ENCODE measurements at places on chromosomes 12 and 14. TPM values are rescaled to one million over a fixed set of nuclear protein-coding genes. Genes with fewer than 3 reads are reported as not detected.

- peak; percentile 84 for DNase-seq
Measured at GRCh38 chr12:110312581-110313360, 31.7 kb downstream of the ATP2A2 start.

Gene AKAP3
- polyA plus RNA-seq, result 0.36 TPM

Gene TBX5
- 27.5 TPM for polyA plus RNA-seq

- no peak for DNase-seq
Measured at GRCh38 chr12:68482014-68482413, 128.7 kb upstream of the RAP1B start.

Gene TCL1B
- polyA plus RNA-seq, result not detected

DNA sequence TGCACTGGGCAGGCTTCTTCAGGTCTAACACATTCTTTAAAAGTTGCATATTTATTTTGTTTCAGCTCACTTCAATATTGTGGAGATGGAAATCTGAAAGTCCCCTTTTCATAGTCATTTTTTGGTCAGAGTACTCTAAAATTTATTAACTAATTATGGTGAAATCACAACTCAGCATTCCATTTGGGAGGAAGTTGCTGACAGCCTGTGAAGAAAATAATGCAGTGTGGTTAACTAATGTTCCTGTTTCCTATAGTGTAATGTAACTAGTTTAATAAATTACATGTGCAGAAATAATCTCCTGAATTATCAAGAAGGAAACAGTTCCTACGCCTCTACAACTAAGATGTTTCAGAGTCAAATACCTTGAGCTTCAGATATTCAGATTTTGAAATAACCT is 17.1 kb downstream of the LRFN5 start:
- no peak for DNase-seq

Gene SAMD4A
- 7.2 TPM for polyA plus RNA-seq

- DNase-seq, result no peak
Measured at GRCh38 chr12:103665971-103666370, 78.9 kb downstream of the STAB2 start.

DNA sequence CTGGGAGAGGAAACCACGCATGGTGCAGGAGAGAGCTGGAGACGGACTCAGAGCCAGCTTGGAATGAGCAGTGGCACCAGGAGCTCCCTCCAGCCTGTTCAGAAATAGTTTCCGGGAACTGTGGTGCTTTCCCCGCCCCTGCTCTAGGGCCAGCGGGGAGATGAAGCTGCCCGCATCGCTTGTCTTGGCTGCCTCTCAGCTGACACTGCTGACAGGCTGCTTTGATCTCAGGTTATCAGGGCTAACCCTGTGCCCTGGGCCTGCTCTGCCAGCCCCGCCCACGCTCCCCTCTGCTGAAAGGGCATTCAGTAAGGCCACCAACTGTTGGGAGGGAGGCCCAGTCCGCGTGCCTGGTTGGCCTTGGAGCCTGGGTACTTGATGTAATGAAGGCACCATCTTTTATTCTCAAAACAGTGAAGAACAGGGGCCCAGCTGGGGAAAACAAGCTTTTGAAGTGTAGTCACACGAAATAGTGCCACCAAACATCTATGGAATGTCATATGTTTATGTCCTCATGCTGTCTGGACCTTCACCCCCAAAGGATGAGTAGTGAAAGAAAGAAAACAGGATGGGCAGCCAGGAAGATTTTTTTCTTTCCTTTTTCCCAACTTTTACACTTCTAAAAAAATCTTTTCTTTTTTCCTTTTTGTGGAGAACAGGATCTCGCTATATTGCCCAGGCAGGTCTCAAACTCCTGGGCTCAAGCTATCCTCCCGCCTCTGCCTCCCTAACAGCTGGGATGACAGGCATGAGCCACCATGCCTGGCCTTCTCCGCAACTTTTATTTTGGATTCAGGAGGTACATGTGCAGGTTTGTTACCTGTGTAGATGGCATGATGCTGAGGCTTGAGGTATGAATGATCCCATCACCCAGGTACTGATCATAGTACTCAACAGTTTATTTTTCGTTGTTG is 115.9 kb upstream of the TBX3 start:
- peak; percentile 32 for DNase-seq

DNA sequence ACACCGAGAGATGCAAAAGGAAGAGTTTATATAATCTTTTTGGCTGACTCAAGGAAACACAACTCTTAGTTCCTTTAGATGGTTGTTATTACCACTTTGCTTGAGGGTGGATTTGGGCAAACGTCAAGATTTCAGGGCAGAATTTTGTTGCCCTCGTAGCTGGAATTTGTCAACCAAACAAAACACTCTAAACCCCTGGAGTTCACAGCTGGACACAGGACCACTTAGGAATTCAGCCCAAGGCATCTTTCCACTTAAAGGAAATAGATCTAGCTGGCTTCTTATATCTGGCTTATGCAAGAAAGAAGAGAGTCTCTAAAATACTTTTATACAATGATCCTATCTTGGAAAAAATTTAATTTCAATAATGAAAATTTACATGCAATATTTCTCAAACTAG is 237.8 kb upstream of the LRIG3 start:
- no peak for DNase-seq

DNA sequence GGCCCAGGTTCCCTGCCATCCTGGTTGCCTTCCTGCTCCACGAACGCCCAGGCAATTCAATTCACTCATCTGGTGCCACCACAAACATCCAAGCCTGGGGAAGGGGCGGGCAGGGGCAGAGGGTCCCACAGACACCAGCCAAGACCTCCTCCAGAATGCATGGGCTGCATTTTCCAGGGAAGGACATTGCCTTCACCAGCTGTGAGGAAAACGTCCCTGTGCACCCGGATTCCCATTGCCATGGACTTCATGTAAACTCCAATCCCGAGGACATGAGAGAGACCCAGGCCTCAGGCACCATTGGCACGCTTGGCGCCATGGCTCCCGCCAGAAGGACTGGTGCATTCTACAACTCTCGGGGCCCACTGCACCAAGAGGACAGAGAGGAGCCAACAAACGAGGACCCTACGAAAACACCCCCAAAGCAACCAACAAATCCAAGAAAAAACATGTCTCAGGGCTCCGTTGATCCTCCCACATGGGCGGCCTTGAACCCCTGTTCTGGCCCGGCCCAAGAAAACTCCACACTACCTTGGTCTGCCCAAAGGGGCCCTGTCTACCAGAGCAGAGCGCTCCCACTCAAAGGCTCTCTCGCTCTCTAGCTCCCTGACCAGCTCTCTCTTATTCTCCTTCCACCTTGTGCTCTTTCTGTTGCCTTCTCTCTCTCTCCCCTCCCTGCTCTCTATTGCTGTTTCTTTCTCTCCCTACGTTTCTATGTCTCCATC is 183.9 kb downstream of the ALG10 start:
- DNase-seq, result no peak

DNA sequence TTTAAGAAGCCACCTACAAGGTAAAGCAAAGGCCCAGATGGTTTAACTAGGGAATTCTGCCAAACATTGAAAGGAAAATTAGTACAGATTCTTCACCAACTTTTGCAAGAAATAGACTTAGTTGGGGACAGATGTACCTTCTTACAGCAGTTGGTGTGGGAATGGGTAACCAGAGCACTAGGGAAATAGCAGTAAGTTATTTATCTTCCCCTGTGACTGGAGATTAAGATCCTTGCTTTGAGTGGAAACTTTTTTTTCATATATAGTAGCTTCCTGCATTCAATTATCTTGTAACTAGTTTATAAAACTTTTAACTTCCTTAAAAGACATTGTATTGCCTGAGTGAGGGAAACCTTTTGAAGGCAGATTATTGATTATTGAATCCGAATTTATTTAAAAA is 44.2 kb downstream of the ARID2 start:
- DNase-seq, result no peak

Gene SLC17A8
- polyA plus RNA-seq, result not detected

DNA sequence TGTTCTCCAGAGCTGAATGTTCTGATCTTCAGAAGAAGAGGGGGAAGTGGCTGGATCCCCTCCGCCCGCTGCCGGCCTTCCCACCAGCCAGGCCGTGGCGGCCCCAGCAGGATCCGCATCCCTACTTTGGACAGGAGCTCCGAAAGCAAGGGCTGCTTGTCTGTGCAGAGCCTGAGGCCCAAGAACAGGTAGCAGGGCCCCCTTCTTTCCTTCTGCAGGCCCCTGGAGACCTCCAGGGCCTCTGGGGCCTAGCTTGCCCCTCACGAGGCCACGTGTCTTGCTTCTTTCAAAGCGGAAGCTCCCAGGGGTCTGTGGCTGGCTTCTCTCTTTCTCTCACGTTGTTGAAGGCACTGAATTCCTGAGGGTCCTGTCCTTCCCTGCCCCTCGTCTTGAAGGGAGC is 13.2 kb downstream of the PGF start:
- DNase-seq, result no peak

DNA sequence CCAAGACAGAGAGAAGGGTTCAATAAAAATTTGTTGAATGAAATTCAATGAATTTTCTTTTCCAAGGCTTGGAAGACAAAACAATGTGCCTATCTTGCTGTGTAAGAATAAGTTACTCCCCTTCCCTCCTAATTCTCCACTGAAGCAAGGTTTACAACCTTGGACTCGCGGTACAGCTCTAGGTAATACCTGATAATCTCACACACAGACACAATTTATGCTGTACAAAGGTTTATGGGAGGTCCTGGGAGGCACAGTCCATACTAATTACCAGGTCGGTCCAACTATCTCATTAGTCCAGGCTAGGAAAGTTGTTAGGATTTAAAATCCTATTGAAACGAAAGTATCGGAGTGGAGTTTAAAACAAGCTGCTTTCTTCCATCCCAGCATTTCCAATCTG is 42.6 kb downstream of the NELL2 start:
- DNase-seq, result no peak

Gene TMEM233
- polyA plus RNA-seq, result not detected

DNA sequence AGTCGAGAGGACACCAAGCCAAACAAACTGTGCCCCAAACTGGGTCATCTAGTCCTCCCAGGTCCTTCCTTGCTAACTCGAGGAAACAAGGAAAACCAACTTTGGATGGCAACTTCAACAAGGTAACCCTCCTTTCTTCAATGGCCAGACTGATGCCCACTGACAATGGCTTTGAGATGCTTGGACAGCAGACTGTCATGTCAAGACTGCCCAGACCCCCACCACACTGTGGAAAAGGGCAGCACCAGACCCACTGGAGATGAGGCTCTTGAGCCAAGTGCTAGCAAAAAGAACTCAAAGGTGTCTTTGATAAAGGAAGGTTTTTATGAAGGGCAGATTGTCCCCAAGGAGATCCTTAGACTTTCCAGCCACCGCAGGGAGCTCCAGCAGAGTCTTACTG is 9.0 kb upstream of the CDH24 start:
- no peak for DNase-seq
